Activated CD8-positive, alpha-beta memory T cell treated with anti-CD3 and anti-CD28 coated beads for 1 hour (primary cell): ENCODE measurements at places on chromosomes 7 and 10.

DNA sequence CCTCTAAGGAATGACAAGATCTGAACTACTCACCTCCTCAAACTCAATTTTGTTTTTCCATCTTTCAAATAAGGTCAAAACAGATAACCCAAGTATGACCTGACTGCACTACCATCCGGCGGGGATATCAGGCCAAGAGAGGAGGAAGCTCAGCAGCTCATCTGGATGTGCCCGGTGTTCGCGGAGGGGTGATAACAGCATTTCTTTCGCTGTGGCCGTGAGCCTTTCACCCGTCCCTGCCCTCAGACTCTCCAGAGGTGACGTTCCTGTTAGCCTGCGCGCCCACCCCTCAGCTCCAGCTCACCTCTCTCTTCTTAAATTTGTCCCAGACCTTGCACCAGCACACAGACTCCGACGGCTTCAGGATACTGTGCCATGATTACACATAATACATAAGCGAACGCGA lies 526 bp downstream of the ZNF248 start:
- DNase-seq: no peak

DNA sequence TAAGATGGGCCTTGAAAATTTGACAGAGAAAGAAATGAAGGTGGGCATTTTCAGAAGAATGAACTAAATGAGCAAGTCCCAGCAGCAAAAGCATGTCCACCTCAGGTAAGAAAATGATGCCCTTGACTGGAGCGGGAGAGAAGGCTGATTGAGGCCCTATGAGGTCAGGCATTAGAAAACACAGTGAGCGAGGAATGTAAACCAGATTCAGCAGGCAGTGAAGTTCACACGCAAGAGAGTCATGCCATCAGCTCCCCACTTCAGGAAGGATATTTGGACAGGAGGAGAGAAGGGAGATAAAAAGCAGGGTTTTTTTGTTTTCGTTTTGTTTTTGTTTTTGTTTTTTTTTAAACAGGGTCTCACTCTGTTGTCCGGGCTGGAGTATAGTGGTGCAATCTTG lies 166.4 kb downstream of the PPP1R17 start:
- DNase-seq: no peak

DNA sequence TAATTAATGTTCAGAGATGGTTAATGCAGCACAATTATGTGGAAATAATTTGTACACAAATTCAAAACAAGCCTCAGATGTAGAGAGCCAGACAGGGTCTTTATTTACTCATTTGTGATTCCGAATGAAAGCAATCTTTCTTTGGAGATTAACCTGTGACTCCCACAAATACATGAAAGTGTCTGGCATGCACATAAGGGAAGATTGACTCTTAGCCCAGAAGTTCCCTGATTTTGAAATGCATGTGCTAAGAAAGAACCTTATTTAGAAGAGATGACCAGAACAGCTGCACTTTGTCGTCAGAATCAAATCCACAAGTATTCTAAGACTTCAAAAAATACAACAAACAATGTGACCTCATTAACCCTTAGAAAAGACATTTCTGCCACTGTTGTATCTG lies 45.1 kb downstream of the RNLS start:
- DNase-seq: no peak

DNA sequence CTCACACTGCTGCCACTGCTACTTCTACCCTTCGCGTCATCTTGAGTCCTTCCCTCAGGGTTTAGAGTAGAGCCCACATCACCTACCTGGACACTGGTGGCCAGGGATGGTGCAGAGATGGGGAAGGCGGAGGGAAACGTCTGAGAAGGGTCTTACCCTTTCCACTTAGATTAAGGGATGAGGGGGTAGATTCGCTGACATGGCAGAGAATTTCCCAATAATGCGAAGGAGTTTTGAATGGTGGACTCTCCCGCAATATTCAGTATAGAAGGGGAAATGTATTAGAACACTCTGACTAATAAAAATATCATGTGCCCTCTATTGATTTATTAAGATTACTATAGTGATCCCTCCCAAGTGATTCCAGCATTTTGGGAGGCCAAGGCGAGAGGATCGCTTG lies 209.5 kb upstream of the KIAA1217 start:
- no peak for DNase-seq

- DNase-seq: no peak
These were observed 246.3 kb downstream of the GFRA1 start for GRCh38 chr10:116026725-116027124.

DNA sequence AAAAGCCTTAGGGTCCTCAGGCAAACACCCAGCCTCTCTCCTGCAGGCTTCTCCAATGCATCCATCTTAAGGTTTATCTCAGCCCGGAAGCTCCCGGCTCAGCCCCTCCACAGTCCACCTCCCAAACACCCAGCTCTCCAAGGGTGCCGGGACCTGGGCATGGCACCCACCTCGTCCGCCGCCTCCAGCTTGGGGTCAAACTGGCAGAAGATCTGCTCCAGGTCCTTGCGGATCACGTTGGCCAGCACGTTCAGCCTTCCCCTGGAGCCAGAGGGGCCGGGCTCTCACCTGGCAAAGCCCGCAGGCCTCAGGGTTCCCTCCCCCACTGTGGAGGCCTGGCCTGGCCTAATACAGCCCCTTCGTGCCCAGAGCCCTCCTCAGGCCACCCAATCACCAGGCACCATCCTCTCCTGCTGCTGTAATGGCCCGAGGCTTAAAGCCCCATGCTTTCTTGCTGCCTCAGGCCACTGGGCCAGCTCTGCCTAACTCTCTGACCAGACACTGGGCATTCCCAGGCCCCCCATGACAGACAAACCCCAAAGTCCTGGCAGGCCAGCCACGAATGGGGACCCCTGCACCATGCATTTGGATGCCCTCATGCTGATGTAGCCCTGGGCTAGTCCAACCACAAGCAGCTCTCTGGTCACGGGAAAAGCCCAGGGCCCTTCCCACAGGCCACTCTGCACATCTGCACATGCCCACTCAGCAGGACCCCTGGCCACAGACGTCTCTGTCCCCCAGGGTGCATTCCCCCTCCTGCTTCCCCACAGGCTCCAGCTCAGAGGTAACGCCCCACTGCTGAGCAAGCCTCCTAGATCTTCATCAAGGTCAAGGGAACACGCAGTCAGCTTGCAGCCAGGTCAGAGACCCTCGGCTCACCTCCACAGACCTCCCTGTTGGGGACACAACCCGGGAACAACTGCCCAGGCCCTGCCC lies 12.3 kb downstream of the OGDHL start:
- no peak for DNase-seq

GRCh38 chr7:28808796-28809533 lies 149.2 kb downstream of the TRIL start:
- no peak for DNase-seq

DNA sequence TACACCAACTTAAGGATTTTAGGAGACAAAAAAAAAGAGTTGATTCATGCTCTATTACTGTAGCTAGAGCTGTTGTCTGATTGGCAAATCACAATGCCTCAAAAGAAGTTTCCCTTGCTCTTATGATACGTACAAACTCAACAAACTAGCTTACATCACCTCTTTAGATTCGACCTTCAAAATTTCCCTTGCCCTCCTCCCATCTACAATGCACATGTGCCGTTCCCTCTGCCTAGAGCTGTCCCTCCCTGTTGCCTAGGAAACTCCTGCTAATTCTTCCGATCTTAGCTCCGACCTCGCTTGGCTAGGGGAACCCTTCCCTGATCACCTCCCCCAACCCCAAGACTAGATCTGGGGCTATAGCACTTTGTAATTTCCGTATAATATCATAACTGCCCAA lies 55.4 kb downstream of the MAP3K8 start:
- DNase-seq: no peak

DNA sequence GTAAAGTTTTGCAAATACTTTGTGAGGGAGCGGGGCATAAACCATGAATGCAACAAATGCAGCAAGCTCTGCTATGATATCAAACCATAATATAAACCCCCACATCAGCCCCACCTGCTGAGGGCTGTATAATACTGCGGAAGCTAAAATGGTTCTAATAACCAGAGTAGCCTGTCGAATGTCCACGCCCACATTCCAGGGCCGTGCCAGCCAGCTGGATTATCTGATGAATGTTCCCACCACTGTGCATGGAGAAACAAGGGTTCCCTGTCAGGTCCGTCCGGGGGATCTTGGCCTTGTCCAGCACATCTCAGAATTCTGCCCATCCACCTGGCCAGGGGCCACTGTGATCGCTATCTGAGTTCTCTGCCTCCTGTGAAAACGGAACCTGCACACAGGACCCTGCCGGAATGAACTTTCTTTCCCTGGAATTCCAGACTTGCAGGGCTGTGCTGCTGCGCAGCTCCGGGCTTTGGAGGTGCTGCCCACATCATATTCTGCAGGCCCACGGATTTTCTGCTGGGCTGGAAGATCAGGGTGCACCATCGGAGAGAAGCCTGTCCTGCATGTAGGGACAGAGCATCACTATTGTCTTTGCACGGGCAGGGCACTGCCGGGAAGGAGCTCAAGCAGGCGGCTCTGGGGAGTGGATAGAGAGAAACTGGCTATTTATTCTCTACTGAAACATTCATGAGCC lies 77.0 kb upstream of the GNA12 start:
- DNase-seq: no peak

DNA sequence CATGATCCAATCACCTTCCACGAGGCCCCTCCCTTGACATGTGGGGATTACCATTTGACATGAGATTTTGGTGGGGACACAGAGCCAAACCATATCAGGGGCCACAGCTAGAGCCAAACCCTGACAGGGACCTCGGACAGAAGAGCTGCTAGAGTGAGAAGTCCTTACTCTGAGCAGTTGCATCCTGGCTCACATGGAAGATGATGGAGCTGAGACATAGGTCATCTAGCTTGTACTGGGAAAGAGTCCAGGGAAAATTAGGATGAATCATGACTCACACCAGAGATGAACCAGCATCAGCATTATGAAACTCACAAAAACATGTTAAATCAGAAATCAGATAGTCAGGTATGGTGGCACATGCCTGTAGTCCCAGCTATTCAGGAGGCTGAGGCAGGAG lies 12.8 kb upstream of the FMC1 start:
- no peak for DNase-seq

DNA sequence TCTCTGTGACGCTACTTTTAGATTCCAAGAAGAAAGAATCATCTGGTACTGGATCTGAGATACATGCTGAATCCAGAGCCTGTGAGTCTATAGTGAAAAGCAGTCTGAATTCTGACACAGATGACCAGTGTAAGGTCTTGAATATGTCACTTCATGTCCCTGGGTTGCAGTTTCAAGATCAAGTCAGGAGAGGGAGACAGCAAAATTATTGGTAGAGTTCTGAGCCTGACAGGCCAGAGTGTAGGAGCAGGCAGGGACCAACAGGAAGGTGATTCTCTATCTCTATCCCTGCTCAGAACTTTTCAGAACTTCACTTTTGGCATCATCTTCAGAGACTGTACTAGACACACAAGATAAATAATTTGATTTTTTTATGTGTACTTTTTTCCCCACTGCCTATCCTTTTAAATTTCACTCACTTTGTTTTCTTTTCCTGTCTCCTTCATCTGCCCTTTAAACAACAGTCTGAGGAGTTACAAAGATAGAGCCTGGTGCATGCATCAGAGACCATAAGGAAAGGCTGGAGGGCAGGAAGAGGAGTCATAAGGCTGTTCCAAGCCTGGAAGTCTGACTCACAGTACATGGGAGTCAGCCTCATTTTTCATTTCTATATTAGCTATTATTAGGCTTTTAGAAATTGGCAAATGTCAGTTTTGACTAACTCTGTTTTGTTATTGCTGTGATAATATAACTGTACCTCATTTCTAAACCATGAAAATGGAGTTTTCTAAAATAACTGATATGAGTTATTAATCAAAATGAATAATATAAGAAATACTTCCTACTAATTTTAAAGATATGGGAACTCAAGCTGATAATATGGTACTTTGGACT lies 120.2 kb upstream of the TMEM229A start:
- DNase-seq: no peak
